ENCODE measurements at places on chromosomes 1 and 21. TPM values are rescaled to one million over a fixed set of nuclear protein-coding genes. Genes with fewer than 3 reads are reported as not detected.

Gene DEPDC1
- 30.4 TPM for total RNA-seq

Gene KCNN3
- 0.85 TPM for total RNA-seq

Gene UMODL1
- total RNA-seq, result not detected

Gene FAM167B
- total RNA-seq, result 2.0 TPM

Gene CRABP2
- total RNA-seq, result 1.0 TPM

Gene ACKR1
- total RNA-seq, result 0.15 TPM

Gene ZNF697
- total RNA-seq, result 14.1 TPM

GRCh38 chr1:209326076-209326475 is 257.4 kb upstream of the CAMK1G start:
- no peak for DNase-seq

DNA sequence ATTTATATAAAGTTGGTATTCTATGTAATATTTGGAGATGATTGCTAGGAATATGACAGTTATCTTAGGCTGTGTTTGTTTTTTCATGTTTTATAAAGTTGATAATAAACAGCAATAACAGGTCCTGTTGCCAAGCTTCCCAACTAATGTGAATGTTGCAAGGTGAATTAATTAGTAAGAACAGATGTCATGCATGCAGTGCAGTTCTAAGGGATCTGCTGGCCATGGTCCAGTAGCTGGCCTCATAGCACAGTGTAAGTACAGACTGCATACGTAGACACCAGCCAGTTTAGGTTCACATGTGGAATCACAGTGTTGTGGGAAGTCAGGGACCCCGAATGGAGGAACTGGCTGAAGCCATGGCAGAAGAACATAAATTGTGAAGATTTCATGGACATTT is 478.2 kb downstream of the NEGR1 start:
- no peak for DNase-seq

- DNase-seq, result no peak
These were observed 63.1 kb downstream of the C1orf21 start for GRCh38 chr1:184449916-184450315.

DNA sequence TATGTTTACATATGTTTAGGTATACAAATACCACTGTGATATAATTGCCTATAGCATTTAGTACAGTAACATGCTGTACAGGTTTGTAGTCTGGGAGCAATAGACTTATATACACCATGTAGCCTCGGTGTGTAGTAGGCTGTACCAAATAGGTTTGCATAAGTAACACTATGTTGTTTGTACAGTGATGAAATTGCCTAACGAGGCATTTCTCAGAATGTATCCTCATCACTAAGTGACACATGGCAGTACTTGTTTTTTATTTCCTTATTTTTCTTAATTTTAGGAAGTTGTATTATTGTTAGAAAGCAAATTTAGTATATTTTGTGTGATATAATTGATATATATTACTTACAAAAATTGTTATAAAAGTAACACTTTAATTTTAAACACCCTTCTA is 840.9 kb downstream of the LTN1 start:
- no peak for DNase-seq

DNA sequence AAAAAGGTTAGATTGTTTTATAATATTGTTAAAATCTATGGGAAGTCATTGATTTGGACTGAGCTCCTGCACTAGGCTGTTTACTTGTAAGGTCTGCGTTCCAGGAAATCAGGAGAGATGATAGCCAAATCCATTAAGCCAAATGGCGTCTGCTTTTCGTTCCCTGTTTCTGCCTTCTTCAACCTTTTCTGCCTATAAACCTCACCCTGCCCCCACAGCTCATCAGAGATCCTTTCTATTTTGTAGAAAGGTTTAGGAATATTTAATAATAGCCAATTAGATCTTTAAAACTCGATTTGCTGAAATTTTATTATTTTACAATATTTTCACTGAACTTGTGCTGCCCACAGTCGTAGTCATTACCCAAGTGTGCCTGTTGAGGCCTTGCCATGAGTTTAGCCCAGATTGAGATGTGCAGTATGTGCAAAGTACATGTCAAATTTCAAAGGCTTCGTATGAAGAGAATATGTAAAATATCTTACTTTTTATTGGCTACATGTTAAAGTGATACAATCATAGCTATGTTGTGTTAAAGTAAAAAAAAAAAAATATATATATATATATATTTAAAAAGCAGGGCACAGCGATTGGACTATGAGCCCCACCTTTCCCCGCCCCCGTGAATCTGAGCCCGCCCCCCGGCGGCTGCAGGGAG is 444 bp upstream of the IARS2 start:
- DNase-seq, result no peak

DNA sequence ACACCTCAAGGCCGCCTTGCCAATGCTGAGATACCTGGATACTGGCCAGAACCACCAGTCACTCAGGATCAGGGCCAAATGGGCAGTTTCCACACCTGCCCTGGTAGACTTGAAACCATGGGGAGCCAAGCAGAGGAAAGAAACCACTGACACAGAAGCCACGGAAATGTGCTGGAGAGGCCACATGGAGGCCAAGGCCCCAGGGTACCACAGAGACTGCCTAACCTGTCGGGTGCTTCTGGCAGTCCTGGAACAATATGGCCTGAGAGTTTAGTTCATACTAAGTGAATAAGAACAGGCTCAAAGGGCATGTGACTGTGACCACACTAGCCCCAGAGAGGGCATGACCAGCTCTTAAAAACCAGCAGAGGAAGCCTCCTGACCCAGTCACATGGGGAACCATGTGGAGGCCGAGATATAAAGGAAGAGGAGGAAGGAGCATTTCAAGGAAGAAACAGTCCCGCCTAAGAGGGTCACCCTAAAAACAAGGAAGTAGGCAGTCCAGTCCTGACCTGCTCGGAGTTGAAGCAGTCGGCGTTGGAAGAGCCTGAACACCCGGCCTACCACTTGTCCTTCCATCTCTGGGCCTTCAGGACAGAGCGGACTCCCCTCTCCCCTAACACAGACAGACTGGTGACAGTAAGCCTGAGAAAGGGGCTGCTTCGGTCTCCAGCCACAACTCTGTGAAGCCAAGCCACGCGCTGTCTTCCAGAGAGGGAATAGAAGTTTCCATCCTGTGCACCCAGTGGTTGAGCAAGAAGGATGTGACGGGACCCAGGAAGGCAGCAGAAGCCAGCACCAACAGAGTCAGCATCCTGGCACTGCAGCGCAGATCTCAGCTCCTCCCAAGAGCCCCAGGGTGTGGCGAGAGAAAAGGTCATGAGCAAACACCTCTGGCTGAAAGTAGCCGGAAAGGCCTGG is at the start of gene DENND2D:
DENND2D (minus strand) TSS at position 766 of the 921 bp plus-strand sequence; CDS start at position 579, 187 bp downstream.
- no peak for DNase-seq

- no peak for DNase-seq
These were observed 52.2 kb upstream of the ARTN start for GRCh38 chr1:43881415-43881814.

DNA sequence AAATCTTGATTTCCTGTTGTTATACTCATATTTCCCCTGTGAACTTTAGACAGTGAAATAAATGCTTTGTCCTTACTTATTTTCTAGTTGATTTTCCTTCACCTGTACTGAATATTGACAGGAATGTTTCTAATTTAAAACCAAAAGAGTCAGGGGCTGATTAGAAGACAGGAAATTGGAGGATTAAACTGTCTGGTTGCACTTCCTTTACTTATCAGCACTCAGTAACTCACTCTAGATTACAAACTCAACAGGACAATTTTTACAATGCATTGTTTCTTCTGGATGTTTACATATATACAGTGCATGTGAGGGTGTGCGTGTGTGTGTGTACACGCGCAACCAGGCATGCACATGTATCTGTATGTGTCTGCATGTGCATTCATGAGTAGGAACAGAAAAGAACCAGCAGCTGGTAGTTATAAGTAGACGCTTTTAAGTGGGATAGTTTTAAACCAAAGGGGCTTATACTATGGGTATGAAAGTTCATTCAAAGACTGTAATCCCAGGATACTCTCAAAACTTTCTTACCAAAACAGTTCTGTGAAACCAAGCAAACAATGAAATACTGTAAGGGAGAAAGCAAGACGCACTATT is 212.0 kb upstream of the NFIA start:
- peak; percentile 39 for DNase-seq

DNA sequence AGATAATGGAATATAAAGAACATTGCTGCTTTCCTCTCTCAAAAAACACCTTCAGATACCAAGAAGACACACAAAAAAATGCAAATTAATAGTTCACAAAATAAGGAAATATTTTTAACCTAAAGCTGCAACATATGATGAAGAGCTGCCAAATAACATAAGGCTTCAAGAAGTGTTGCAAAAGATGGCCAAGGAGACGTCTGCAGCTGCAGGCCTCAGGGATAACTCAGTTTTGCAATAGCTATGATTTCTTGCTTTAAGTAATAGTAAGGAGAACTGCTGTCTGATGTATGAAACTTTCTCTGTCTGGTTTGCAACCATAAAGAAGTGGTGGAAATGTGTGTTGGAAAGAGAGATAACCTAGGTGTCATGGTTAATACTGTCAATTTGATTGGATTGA is 1237.5 kb downstream of the MRPL39 start:
- DNase-seq, result no peak

- DNase-seq, result no peak
These were observed 612.9 kb upstream of the USP24 start for GRCh38 chr1:55828044-55828443.

DNA sequence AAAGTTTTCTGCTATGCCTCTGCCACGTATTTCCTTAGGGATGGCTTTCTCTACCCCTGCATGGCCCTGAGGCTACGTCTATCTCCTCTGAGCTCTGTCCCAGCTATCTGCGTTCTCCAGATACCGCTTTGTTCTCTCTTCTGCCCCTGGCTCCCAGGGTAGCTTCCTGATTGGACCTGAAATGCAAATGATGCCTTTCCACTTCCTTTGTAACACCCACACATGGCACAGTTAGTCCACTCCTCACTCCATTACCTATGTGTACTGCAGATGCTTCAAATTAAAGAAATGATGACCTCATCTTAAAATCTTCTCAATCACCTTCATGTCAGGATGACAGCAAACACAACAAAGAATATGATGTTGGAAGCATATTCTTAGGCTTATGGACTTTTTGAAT is 138.6 kb upstream of the POGK start:
- no peak for DNase-seq

DNA sequence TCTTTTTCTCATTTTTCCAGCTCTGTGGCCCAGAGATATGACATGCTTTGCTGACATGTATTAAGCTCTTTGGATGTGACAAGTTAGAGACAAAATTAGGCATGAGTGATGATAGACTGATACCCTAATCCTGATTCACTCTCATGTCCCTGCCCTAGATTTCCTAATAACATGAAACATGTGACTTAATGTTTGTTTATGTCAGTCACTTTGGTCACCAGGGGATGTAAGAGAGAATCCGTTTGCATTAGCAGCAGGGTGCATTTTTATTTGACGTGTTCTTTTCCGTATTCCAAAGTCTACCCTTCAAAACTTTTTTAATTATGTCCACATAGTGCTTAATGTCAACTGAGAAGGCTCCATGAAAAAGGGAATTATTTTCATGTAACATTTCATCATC is 192.4 kb downstream of the HMCN1 start:
- no peak for DNase-seq

- no peak for DNase-seq
These were observed 14.2 kb downstream of the COQ8A start for GRCh38 chr1:226954337-226954736.

- no peak for DNase-seq
These were observed 9.8 kb downstream of the TNFRSF9 start for GRCh38 chr1:7930645-7931445.

DNA sequence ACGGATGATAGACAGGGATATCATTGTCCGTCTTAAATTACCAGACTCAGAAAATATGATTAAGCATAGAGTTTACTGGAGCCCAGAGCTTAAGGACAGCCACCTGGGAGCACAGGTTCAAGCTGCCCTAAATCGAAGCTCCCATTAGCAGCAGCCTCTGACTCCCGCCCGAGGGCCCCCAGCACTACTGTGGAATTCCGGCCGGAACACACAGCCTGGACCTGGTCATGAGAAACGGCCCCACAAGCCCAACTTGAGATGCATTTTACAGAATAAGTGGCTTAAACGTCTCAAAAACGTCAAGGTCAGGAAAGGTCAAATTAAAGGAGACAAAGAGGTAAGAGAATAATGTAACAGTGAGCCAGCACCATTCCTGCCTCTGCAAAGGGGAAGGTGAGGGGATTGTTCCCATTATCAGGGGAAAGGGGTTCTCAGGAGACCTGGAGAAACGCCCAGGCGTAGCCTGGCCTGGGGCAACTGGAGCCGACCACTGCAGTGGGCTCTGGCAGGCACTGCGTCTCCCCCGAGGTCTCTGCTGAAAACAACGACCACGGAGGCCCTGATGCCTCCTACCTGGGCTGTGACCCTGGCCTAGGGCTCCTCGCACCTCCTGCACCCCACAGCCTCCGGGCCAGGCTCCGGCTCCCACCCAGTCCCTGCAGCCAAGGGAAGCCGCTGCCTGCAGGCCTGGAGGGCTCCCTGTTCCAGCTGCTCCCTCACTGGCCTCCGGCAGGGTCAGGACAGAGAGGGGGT is 11.5 kb upstream of the COL6A1 start:
- DNase-seq, result no peak

DNA sequence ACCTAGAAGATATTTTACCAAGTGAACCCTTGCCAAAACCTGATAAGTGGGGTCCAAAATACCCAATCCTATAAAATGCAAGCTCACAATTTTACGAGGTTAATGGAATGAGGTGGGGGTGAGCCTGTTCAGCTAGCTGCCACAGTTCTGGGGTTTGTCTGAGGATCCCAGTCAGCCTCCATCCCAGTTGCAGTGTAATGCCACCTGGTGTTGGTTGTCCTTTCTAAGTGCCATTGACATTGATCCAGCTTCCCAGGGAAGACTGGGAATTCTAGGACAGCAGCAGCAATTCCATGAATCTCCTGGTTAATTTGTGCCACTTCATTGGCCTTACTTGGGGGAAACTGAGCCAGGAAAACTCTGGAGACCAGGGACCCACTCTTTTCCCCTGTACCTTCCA is 298.3 kb downstream of the RWDD3 start:
- no peak for DNase-seq

DNA sequence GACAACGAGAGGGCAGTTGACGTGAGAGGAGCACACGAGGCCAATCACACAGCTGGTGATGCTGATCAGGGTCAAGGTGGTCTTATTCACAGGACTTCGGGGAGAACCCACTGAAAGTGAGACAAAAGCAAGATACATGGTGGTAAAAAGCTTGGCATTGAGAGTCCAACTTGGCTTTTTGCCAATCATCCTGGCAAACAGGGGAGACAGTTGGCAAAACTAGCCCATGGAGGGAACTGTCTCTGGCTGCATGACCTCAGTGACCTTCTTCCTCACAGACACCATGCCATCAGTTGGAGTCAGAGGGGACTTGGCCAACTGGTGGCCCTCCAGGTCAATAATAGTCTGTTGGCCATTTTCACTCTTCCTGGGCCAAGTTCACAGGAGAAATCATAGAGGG is 139.9 kb downstream of the ASTN1 start:
- no peak for DNase-seq

Data from endothelial cell of umbilical vein (primary cell).